ENCODE measurements at places on chromosomes 7 and 10.

- DNase-seq, result no peak
Measured at GRCh38 chr10:30836406-30836805, 195.3 kb downstream of the ZNF438 start.

- DNase-seq, result no peak
Measured at GRCh38 chr7:88361357-88361756, 54.7 kb upstream of the STEAP4 start.

DNA sequence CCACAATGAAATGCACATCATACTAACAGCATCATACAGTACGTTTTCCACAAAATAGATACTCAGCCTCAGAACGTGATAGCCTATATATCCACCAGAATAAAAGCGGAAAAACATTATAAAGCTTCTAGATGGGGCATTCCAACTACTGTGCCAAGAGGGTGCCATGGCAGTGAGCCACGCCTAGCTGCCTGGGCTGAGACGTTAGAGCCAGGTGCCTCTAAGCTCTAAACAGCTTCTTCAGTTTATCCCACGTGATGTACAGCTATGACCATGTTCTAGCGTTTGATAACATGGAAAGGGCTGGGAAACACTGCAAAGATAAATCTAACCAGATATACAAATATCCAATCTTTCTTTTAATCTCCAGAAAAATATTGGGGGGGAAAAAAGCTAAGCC lies 17.8 kb downstream of the USP6NL start:
- DNase-seq, result no peak

DNA sequence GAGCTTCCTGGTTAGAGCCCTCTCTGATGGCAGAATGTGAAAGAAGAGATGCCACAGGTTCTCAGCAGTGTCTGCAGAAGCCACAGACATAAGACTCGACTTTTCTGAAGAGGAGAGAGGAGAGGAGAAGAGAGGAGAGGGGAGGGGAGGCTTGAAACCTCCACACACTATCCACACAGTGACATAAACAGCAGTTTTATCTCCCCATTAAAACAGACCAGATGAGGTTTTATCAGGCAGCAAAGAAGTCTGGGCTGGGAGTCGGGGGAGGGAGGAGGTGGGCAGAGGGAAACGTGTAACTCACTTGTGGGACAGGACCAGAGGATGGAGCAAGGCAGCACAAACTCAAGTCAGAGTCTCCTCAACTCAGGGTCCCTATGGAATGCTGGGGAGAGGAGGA lies 76.5 kb downstream of the XPNPEP1 start:
- DNase-seq, result no peak

DNA sequence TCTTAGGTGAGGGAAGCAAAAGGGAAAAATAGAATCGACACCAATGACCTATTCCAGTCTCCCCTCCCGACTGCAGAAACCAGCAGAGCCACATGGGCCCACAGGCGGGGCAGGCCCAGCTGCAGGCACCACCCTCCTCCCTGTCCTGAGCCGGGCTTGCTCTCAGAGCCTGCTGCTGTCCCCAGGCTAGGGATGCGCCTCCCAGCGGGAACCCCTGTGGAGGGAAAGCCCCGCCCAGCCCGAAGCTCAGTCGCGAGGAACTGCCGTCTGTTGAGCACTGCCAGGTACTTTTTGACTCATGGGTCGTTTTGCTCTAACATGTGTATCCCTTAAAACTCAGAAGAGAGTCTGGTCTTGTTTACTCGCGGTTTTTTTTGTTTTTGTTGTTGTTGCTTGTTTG lies 124.5 kb upstream of the RET start:
- no peak for DNase-seq

- no peak for DNase-seq
Measured at GRCh38 chr10:13953371-13953770, 366.6 kb downstream of the PRPF18 start.

DNA sequence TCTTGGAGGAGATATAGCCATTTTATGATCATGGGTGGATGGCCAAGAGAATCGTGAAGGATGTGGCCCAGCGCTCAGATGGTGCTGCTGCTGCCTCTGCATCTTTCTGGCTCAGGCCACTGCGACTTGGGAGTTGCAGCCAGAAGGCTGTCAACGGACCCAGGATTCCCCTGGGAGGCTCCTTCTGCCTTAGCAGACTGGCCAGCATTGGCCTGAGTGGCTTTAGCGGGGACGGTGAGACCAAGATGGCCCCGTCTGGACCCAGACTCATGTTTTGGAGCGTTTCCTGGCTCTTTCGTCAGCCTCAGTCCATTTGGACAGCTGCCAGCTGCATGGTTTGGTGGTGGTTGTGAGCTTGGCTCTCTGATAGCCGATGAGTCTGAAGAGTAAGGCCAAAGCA lies 97.2 kb downstream of the GALNT17 start:
- DNase-seq, result no peak

DNA sequence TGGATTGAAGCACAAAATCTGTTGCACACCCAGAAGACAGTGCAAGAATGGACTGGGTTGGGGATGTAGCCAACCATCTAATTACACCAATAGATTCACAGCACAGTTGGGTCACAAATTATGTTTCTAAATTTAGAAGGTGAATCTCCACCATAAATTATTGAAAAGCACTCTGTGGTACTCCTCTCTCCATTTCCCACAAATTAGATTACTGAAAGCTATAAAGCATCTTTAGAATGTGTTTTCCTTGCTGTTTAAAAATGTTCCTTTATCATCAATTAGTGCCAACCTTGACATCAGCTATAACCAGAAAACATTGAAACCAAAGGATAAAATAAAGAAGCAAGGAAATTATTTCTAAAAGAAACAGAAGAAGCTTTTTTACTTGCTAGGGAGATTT lies 39.9 kb upstream of the HDAC9 start:
- no peak for DNase-seq

DNA sequence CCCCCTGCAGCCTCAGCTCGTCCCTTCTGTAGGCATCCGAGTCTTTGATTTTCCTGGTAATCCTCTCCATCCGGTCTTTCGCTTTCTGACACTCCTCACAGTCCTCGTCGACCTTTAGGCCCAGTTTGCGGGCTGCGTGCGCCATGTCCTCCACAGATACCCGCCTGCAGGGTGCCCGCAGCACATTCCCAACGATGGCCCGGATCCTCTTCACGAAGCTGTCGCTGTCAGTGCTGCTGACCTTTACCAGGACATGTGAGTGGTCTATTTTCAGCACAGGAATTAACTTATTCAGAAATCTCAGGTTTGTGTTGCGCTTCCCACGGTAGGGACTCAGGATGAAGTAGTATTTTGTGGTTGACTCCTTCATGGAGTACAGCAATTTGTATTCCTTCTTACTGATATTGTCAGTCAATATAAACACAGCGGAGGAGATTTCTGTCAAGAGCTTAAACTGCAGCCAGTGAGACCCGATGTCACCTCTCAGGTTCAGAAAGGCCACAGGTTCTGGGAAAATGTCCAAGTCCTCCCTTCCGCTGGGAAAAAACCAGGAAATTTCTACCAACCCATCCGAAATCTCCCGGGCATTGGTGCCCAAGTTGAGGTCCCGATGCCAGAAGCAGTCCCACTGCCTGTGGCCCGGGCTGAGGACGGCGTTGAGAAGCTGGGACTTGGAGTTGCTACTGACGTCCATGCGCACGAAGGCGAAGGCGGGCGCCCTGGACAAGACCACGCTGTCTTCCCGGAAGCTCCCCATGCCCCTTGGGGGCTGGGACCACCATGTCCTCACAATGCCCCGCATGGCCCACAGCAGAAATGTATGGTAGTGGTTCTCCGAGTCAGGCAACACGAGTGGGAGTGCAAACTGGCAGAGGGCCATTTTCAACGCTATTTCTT lies 8.9 kb upstream of the MRPS24 start:
- no peak for DNase-seq

- DNase-seq, result no peak
Measured at GRCh38 chr7:1402791-1403637, 56.3 kb downstream of the MICALL2 start.

All from SK-N-MC (cell line).